NCI-H2081 (cell line): ENCODE measurements at places on chromosomes 11 and 22.

DNA sequence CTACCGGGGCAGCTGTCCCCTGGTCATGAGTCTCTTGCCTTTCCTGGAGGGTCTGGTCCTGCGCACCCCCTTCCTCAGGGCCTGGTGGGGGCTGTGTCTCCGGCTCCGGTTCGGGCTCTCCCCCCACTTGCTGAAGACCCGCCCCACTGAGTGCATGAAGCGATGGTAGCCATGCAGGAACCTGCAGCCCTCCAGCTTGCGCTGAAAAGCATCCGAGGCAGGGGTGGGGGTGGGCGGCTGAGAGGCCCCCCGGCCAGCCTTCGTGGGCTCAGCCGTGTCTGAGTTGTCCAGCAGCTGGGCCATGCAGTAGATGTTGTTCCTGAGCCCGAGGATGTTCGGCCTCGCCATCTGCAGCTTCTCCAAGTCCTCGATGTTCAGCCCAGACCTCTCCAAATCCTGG, 2.8 kb downstream of the OSM start:
- DNase-seq = no peak

DNA sequence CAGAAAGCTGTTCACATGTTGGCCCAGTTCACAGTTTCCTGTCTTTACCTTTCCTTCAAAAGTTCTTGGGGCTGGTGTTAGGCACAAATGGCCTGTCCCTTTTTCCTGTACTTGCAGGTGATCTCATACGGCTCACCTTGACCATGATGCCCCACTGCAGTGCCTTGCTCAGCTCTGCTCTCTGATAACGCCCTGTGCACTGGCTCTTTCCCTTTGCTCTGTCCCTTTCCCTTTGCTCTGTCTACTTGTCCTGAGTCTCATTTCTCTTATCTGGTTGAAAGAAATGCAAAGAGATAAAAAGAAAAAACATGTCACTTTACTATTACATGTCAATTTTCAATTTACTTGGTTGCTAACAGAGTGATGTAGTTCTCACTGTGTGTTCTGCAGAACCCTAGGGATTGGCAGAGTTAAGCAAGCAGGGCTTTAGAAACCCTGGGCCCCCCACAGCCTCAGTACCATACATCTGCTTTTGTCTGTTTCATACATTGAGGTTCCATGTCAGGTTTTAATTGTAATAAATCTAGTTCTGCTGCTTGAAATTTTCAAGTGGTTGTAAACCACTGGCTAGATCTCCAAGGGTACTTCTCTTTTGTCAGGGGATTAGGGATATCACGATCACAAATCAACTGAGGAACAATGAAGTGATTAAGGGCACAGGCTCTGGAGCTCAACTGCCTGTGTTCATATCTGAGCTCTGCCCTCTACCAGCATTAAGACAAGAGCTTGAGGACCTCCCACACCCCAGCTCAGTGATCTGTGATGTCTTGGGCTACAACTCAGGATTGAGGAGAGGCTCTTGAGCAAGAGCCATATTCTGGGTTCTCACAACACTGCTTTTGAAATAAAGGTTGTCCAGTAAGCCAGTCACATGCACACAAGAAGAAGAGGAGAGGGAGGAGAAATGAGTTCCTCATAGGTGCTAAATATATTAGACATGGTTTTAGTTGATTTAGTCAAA, 16.3 kb upstream of the SORL1 start:
- no peak for DNase-seq

- no peak for DNase-seq
Observed at GRCh38 chr11:35247863-35248262, 108.9 kb downstream of the CD44 start.

GRCh38 chr22:37983860-37984791, at the start of gene SOX10:
SOX10 (minus strand) TSS chr22:37984555; CDS start chr22:37983784, 771 bp downstream.
- no peak for DNase-seq

DNA sequence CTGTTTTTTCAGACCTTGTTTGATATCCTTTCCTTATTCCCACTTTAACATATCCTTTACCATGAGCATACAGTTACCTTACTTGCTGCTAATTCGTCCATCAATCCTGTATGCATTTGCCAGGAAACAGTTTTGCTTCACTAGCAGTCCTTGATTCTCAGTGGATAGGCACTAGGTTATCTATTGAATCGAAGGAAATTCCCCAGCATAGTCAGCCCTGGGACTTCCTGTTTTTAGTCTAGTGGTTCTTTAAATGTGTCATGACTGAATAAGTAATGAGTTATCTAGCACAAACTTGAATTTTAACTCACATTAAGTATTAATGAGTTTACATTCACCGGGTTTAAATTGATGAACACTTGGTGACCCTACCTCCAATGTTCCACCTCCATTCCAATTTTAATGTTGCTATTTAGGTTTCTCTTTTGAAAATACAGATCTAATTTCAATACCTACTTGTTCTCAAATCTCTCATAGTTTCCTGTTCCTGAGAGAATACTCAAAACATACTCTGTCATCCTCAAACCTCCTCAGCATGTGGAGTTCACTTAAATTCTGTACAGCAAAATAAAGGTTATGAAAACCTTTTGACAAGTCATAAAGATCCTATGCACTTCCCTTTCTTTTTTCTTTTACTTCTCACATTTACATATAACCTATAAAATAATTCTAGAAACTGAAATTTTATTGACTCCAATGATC, 1375.1 kb upstream of the TENM4 start:
- DNase-seq = no peak

DNA sequence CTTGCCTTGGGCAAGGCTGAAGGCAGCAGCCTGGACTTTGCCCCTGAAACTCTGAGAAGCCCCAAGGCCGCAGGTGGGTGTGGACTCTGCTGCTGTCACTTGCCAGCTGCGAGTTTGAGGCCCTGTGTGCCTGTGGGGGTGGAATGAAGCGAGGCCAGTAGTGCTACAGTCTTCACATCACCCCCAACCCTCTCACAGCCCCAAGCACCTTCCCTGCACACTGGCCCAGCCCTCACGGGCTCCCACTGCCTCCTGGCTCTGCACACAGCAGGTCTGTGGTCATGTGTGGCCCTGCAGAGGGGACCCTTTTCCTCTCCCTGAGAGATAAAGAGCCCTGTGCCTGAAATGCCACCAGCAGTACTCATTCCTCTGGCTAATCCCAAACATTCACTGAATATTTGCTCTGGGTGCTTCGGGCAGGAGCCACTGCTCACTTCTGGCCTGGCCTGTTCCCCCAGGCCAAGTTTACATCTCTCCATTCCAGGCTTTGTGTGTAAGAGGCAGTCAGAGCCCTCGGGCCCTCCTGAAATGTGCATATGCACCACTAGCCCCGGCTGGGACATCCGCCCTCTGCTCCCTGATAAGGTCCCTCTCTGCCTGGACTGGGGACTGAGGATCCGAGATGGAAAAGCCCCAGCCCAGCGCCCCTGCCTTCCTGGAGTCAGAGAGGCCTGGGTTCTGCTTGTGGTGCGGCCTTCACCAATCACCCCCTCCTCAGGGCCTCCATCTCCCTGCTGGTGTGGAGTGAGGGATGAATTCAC, 17.7 kb downstream of the MGAT3 start:
- DNase-seq = no peak
